ENCODE measurements at places on chromosomes 4 and X. TPM values are rescaled to one million over a fixed set of nuclear protein-coding genes. Genes with fewer than 3 reads are reported as not detected.

GRCh38 chr4:80171656-80172055, 25.6 kb upstream of the PRDM8 start:
- H3K4me1 ChIP-seq = peaks cover 27% of the 10 kb centered on the region
- H3K27me3 ChIP-seq = no peaks in the 10 kb centered on the region
- no peak for DNase-seq
- H3K36me3 ChIP-seq = no peaks in the 10 kb centered on the region
- H3K4me3 ChIP-seq = no peak overlapping the region

The TRIM60 gene
- total RNA-seq = not detected

DNA sequence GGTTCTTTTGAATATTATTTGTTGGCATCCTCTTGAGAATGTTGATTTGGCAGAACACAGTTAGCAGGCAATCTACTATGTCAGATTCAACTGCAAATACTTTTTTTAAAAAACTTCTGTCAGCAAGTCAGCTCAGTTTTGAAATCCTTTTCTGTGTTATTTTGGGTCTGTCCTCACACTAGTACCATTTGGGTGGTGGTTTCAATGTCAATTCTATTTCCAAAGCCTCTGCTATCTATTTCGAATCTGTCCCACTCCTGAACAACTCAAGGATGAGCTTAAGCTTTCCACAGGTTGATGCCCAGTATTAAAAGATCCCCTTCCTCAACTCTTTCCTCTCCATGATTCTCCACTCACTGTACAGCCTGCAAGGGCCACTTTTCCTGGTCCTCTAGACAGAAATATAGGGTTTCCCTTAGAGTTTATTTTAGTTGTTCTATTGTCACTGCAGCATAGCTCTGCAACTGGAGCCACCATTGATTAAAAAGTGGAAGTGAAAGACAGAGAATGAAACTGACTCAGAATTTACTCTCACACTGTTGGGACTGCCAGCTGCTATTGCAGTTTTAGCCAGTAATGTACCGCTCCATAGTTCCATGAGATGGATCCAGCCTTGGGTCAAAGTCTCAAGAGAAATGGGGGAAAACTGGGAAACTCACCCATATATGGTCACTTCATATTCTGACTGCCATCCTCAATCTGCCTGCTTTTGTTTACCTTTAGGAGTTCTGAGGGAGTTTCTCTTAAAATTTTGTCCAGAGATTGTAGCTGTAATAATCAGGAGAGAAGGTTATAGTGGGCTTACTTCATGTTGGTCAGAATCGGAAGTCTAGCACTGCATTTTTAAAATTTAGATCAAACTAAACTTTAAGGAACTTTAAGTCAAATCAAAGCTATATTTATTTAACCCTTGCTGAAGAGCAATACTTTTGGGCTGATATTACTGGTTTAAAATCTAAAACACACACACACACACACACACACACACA, 14.6 kb downstream of the HDX start:
- no peak overlapping the region for H3K4me3 ChIP-seq
- DNase-seq = no peak
- H3K27ac ChIP-seq = no peak overlapping the region

The SUPT20HL2 gene
- total RNA-seq = not detected

- no peaks in the 10 kb centered on the region for H3K27me3 ChIP-seq
- no peaks in the 10 kb centered on the region for H3K36me3 ChIP-seq
Observed at GRCh38 chr4:30028826-30029225, 691.3 kb upstream of the PCDH7 start.

GRCh38 chrX:3346501-3347259, at the start of gene MXRA5:
TSS of gene MXRA5 (minus strand) at chrX:3346652. CDS start at chrX:3343833, 2,819 bp downstream.
- H3K27ac ChIP-seq = no peak within 1 kb of the TSS
- H3K4me3 ChIP-seq = no peak within 1 kb of the TSS
- no peaks in the 10 kb centered on the region for H3K27me3 ChIP-seq
- H3K4me1 ChIP-seq = no peaks in the 10 kb centered on the region
- H3K36me3 ChIP-seq = no peaks in the 10 kb centered on the region

DNA sequence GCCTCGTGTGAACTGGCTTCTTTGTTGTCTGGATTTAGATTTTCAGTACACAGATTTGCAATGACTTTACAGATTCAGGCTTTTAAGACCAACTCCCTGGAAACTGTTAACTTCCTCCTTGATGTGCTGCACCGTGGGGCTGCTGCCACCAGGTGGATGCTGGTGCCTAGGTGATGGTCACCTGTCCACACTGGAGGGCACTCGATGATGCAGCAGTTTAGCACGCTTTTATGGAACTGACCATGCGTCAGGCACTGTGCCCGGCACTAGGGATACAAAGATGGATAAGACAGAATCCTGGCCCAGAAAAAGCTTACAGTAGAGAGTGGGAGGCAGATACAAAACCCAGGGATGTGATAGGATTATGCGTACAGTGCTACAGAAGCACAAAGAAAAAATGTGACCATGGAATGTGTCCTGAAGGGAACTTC, 180.7 kb downstream of the CEP135 start:
- no peak overlapping the region for H3K4me3 ChIP-seq
- H3K36me3 ChIP-seq = no peaks in the 10 kb centered on the region
- no peaks in the 10 kb centered on the region for H3K4me1 ChIP-seq
- H3K27ac ChIP-seq = no peak overlapping the region
- H3K27me3 ChIP-seq = no peaks in the 10 kb centered on the region
- DNase-seq = no peak

DNA sequence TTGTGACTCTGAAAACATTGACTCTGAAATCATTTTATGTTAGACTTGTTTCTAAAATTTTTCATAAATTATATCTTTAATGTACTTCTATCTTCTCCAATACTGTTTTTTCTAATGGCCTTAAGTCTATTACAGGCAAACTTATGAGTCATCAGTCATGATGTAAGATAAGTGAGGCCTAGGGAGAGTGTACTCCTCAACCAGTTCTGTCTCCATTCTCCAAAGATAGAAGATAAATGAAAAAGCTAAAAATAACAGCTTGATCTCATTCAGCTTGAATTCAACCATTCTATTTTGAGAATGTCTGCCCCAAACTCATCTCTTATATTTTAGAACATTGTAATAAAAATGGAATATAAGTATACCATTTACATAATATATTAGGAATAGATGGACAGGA, 34.5 kb downstream of the STBD1 start:
- H3K27me3 ChIP-seq = no peaks in the 10 kb centered on the region
- no peak for DNase-seq
- H3K4me1 ChIP-seq = no peaks in the 10 kb centered on the region
- H3K27ac ChIP-seq = no peak overlapping the region
- no peaks in the 10 kb centered on the region for H3K36me3 ChIP-seq

DNA sequence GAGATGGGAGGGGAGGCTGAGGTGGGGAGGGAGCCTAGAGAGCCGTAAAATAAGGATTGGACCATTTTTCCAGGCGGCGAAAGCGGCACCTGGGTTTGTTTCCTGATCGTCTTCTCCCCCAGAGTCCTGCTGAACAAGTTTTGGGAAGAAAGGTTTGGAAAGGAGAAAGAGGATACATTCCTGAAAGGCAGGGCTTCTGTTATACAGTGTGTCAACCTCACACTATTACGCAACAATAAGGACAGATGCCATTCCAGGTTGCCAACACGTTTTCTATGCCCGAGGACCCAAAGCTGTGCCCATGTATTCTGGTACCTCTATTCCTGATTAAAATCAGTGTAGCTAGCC, 658 bp downstream of the SCOC start:
- peak overlapping the region; percentile 52 for H3K27ac ChIP-seq
- H3K4me1 ChIP-seq = peaks cover 7% of the 10 kb centered on the region
- no peaks in the 10 kb centered on the region for H3K27me3 ChIP-seq
- DNase-seq = no peak
- H3K4me3 ChIP-seq = peak overlapping the region; percentile 76

DNA sequence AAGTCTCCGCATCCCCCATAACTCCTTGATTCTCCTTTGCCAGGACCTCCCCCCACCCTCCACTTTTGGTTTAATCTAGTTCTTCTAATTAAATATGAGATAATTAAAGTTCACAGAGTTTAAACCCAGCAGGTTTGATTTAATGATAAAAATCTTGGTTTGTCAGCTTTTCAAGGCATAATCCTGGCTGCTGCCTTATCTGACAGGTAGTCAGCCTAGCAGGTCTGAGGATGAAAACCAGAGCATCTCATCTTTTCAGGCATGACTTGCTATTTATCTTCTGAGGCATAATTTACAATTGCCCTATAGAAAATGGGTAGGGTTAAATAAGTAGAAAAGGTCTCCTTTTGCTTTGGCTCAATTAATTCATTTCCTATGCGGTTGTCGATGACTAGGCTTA, 591.2 kb downstream of the RPA4 start:
- no peaks in the 10 kb centered on the region for H3K4me1 ChIP-seq
- no peaks in the 10 kb centered on the region for H3K27me3 ChIP-seq
- no peak overlapping the region for H3K27ac ChIP-seq
- no peaks in the 10 kb centered on the region for H3K36me3 ChIP-seq
- H3K4me3 ChIP-seq = no peak overlapping the region

- H3K4me3 ChIP-seq = no peak overlapping the region
- no peak overlapping the region for H3K27ac ChIP-seq
Observed at GRCh38 chr4:87806520-87806919, 7.2 kb downstream of the IBSP start.

The VEGFC gene
- not detected for total RNA-seq

The CT45A5 gene
- total RNA-seq = not detected

GRCh38 chr4:113574636-113575103, 186.9 kb downstream of the CAMK2D start:
- DNase-seq = no peak
- H3K4me1 ChIP-seq = no peaks in the 10 kb centered on the region
- H3K4me3 ChIP-seq = no peak overlapping the region
- H3K27me3 ChIP-seq = no peaks in the 10 kb centered on the region
- no peaks in the 10 kb centered on the region for H3K36me3 ChIP-seq

DNA sequence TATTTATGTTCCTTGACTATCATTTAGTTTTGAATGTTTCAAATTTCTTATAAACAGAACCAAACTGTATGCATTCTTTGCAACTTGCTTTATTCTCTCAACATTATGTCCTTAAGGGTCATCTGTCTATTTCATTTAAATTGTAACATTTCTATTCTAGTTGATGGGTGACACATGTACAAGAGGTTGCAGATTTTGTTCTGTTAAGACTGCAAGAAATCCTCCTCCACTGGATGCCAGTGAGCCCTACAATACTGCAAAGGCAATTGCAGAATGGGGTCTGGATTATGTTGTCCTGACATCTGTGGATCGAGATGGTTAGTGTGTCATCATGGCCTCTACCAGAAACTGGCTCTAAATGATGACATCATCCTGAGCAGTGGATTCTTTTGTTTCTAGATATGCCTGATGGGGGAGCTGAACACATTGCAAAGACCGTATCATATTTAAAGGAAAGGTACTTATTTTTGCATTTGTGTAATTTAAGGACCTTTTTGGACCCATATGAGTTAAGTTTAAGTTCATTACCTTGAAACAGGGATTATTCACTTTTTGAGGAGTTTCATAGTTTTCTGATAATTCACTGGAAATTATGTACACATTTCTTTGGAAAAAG, 6.1 kb downstream of the LIAS start:
- H3K27ac ChIP-seq = no peak overlapping the region
- no peak overlapping the region for H3K4me3 ChIP-seq
- no peak for DNase-seq
- no peaks in the 10 kb centered on the region for H3K27me3 ChIP-seq

- H3K4me1 ChIP-seq = peaks cover 36% of the 10 kb centered on the region
- H3K27me3 ChIP-seq = peaks cover 2% of the 10 kb centered on the region
- DNase-seq = peak; percentile 59
- no peaks in the 10 kb centered on the region for H3K36me3 ChIP-seq
Observed at GRCh38 chr4:125313497-125313896, 1.3 kb upstream of the FAT4 start.

- no peak overlapping the region for H3K27ac ChIP-seq
- H3K4me3 ChIP-seq = no peak overlapping the region
- DNase-seq = no peak
- H3K36me3 ChIP-seq = no peaks in the 10 kb centered on the region
- H3K4me1 ChIP-seq = no peaks in the 10 kb centered on the region
- no peaks in the 10 kb centered on the region for H3K27me3 ChIP-seq
Observed at GRCh38 chr4:168592676-168593075, 95.8 kb downstream of the PALLD start.

The ENPEP gene
- not detected for total RNA-seq

The CSTF2 gene
- total RNA-seq = 9.5 TPM

The PRR32 gene
- not detected for total RNA-seq

- no peaks in the 10 kb centered on the region for H3K27me3 ChIP-seq
- H3K36me3 ChIP-seq = no peaks in the 10 kb centered on the region
- no peak overlapping the region for H3K27ac ChIP-seq
- DNase-seq = peak; percentile 15
Observed at GRCh38 chrX:21374994-21375707, 933 bp downstream of the CNKSR2 start.

DNA sequence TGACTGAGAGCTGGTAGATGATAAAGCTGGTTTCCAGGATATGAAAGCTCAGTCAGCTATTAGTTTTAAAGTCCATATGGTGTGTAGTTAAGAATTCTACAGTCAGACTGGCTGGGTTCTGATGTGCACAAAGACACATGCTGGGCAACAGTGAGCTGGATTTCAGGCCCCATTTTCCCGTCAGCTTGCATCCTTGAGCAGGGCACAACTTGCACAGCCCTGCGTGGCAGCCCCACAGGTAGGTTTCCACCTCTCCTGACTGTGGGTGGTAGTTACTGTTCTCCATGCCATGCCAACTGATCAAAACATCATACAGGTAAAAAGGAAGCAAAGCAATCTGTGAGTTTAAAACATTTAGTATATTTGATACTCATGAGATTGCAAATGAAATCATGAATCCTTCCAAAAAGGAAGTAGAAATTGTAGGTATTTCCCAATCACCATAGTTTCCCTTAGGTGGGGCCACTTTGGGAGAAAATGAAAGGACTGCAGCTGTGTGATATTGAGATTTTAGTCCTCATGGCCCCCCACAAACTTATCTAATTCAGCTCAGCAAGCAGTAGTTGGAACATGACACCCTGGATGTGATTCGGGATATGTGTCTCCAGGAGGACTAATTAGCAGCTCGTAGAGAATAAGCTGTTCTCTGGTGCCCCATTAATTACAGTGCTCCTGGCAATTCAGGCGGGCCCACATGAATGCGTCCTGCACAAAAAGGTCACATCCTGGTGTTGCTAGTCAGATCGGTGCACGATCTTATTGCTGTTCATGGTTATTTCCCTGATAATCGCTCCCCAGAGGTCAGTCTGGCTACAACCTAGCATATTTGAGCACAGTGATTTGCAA, 42.4 kb upstream of the NOCT start:
- peaks cover 3% of the 10 kb centered on the region for H3K4me1 ChIP-seq
- H3K27ac ChIP-seq = no peak overlapping the region
- H3K36me3 ChIP-seq = no peaks in the 10 kb centered on the region
- no peak for DNase-seq
- H3K27me3 ChIP-seq = no peaks in the 10 kb centered on the region
- H3K4me3 ChIP-seq = no peak overlapping the region

DNA sequence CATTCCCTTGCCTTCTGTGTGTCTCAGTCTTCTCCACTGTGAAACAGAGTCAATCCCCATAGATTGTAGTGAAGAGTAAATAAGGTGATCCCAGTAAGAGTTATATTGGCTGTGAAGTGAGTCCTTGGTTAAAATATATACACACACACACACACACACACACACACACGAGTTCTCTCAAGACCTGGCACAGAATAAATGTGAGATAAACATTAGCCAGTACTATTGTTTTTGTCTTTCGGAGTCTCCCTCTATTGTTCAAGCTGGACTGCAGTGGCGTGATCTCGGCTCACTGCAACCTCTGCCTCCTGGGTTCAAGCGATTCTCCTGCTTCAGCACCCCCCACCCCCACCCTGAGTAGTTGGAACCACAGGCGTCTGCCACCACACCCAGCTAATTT, 44.8 kb upstream of the FAM156A start:
- H3K4me3 ChIP-seq = no peak overlapping the region
- no peaks in the 10 kb centered on the region for H3K27me3 ChIP-seq
- no peaks in the 10 kb centered on the region for H3K36me3 ChIP-seq

- H3K4me1 ChIP-seq = no peaks in the 10 kb centered on the region
- H3K4me3 ChIP-seq = no peak overlapping the region
- no peak overlapping the region for H3K27ac ChIP-seq
- H3K27me3 ChIP-seq = no peaks in the 10 kb centered on the region
Observed at GRCh38 chr4:39745920-39746319, 48.0 kb downstream of the UBE2K start.
